ENCODE measurements at places on chromosomes 13 and 19. TPM values are rescaled to one million over a fixed set of nuclear protein-coding genes. Genes with fewer than 3 reads are reported as not detected.
A peak's percentile ranks its signal among the peaks of the same experiment; 100 is the strongest.

DNA sequence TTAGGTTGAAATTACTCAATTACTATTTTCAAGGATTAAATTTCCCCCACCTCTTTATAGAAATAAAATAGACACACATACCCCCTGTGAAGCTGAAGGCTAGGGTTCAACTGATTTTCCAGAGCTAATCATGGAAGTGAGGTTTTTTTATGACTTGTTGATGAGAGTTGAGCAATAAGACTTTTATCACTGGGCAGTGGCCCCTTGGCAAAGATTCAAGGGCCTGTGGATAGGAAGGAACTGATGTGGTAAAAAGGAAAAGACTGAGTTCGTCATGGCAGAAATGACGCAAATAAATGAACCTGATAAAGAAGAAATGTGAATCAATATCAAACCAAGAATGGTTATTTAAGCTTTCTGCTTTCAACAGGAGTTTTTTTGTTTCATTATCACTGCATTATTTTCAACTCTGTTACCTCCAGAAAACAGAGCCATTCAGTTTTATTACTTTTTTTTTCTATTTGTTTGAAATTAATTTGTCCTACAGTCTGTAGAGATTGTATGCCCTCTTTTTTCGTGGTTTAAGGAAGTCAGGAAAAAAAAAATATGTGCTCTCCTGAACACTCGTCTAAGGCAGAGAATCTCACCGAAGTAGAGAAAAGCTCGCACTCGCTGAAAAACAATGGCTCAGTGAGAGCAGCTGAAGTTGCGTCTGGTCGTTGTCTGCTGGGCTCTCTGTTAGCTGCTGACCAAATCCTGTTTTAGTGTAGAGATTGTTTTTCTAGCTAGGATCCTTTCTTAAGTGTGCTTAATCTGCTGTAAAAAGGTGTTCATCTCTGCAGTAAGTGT lies 38.9 kb downstream of the STOML3 start:
- no peak for DNase-seq
- no peak overlapping the region for H3K27ac ChIP-seq
- no peaks in the 10 kb centered on the region for H3K36me3 ChIP-seq
- no peaks in the 10 kb centered on the region for H3K27me3 ChIP-seq

DNA sequence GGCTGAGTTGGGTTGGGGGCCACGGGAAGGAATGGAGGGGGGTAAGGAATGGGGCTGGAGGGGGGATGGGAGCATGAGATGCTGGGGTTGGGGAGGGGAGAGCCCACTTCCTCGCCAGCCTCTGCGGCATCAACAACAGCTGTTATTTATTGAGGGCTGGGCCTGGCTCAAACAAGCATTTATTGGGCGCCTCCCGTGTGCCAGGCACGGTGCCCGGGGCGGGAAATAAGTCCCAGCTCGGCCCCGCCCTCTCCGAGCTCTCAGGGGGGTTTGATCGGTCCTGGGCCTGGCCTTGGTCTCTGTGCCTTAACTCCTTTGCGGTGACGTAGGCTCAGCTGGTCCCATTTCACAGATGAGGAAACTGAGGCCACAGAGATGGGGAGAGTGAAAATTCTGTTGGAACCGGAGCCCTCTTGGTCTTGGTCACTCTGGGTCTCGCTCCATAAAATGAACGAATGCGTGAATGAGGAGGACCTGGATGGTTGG lies 919 bp upstream of the ADAMTS10 start:
- H3K4me1 ChIP-seq: no peaks in the 10 kb centered on the region
- H3K4me3 ChIP-seq: no peak overlapping the region
- peak; percentile 57 for DNase-seq
- H3K36me3 ChIP-seq: no peaks in the 10 kb centered on the region

DNA sequence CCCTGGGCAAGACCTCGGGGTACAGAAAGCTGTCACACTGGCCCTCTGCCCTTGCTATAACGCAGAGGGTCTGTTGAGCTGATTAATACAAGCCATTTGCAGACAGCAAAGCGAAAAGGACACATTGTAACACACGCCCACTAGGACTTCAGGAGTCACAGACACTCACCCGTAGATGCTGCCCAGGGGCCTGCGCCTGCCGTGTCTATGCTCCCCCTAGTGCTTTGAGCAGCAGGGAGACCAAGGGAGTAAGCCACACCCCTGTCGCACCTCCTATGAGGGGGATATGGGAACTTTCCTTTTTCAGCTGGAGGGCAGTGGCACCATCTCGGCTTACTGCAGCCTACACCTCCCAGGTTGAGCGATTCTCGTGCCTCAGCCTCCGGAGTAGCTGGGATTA lies 1930.2 kb downstream of the OLFM4 start:
- no peak overlapping the region for H3K27ac ChIP-seq
- H3K36me3 ChIP-seq: no peaks in the 10 kb centered on the region
- no peak for DNase-seq
- H3K27me3 ChIP-seq: no peaks in the 10 kb centered on the region

GRCh38 chr13:77537289-77537919 lies 1.9 kb downstream of the SCEL start:
- no peaks in the 10 kb centered on the region for H3K27me3 ChIP-seq
- H3K27ac ChIP-seq: no peak overlapping the region
- peaks cover 3% of the 10 kb centered on the region for H3K4me1 ChIP-seq
- DNase-seq: no peak
- H3K36me3 ChIP-seq: no peaks in the 10 kb centered on the region

PODNL1 gene
- 1.2 TPM for total RNA-seq

GRCh38 chr13:110263888-110264287 lies 43.1 kb downstream of the COL4A1 start:
- H3K36me3 ChIP-seq: peaks cover 72% of the 10 kb centered on the region
- no peak overlapping the region for H3K4me3 ChIP-seq
- H3K27ac ChIP-seq: no peak overlapping the region
- DNase-seq: peak; percentile 41

DNA sequence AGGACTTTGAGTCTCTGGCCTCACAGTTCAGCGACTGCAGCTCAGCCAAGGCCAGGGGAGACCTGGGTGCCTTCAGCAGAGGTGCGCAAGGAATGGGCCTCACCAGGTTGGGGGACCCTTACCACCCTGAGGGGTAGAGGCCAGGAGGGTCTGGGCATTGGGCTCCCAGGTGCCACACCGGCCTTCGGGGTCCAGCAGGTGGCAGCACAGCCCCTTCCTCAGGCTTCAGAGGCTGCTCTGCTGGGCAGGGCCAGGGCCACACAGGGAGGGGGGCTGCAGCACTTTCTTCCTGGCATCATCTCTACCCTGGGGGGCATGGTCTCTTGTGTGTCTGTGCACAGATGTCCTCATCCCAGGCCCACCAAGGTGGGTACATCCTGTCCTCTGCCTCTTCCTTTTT lies 12.9 kb downstream of the PIN1 start:
- H3K4me1 ChIP-seq: no peaks in the 10 kb centered on the region
- H3K27me3 ChIP-seq: no peaks in the 10 kb centered on the region
- H3K27ac ChIP-seq: no peak overlapping the region
- H3K36me3 ChIP-seq: peaks cover 30% of the 10 kb centered on the region
- no peak overlapping the region for H3K4me3 ChIP-seq
- DNase-seq: peak; percentile 86

DNA sequence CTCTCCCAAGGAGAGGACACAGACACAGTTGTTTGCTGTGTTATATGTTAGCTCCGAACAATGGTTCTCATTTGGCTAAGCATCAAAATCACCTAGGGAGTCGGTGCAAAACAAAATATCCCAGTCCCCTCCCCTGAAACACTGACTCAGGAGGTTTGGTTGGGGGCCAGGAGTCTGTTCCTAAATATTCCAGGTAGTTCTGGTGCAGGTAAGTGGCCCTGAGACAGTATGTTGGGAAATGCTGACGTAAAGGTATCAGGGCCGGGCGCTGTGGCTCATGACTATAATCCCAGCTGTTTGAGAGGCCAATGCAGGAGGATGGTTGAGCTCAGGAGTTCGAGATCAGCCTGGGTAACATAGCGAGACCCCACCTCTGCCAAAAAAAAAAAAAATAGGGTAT lies 2.3 kb upstream of the MAP2K7 start:
- no peaks in the 10 kb centered on the region for H3K4me1 ChIP-seq
- H3K36me3 ChIP-seq: peaks cover 6% of the 10 kb centered on the region
- H3K27me3 ChIP-seq: no peaks in the 10 kb centered on the region
- no peak for DNase-seq
- H3K27ac ChIP-seq: no peak overlapping the region

- H3K27me3 ChIP-seq: peaks cover 5% of the 10 kb centered on the region
- no peak for DNase-seq
- no peak overlapping the region for H3K4me3 ChIP-seq
- H3K36me3 ChIP-seq: no peaks in the 10 kb centered on the region
These were observed 341.0 kb downstream of the DNAJC15 start for GRCh38 chr13:43364210-43365038.

DNA sequence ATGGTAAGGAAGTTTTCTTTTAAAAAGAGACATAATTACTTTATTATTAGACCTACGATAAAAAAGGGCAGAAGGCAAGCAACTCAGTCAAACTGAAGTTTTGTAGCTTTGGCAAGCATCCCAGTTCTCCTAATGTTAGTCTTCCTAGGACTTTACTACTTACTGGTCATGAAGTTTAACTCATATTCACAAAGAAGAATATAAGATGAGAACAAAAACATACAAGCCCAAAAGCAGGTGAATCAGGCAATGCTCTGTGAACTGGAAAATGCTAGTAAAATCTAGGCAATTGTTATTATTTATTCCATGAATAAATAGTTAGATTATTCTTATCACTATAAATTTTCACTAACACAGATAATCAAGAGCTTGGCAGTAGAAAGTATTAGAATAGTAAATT lies 85.0 kb downstream of the MIPEP start:
- no peaks in the 10 kb centered on the region for H3K27me3 ChIP-seq
- DNase-seq: no peak
- no peak overlapping the region for H3K27ac ChIP-seq

DNA sequence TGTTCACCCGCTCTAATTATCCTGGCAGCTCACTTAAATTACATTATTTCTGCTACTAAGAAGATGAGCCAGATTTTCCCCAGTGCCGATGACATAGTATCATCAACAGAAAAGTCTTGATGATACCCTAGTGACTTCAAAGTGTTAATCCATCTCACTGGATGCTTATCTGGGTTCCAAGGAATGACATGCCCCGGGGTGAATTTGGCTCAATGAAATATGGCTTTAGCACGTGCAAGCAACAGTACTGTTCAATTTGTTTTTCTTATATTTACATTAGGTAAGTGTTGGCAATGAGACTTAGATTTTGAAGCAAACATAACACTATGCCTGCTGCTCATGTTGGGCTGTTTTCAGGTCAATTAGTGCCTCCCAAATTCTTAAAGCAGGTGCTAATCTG lies 548.2 kb upstream of the SLITRK1 start:
- H3K36me3 ChIP-seq: no peaks in the 10 kb centered on the region
- H3K4me1 ChIP-seq: no peaks in the 10 kb centered on the region
- no peak for DNase-seq
- H3K27ac ChIP-seq: no peak overlapping the region

STARD13 gene
- 4.6 TPM for total RNA-seq

DNA sequence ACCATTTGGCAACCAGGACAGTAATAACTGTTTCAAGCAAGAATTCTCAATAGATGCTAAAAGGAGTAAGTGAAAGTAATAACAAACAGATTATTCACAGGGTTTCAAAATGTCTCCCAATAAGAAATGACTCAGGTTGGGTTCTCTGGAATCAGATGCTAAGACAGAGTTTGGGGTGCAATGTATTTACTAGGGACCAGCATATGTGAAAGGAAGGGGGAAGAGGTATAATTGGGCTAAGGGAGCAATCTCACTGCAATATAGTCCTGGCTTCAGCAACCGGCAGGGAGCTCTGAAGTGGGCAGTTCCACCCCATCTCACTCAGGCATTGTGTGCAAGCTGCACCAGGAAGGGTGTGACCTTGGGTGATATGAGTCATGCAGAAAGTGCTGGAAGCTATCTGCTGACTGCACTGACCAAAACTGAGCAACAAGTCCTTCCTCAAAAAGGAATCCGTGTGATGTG lies 23.4 kb downstream of the ZDHHC20 start:
- peaks cover 26% of the 10 kb centered on the region for H3K36me3 ChIP-seq
- no peak for DNase-seq
- H3K27me3 ChIP-seq: no peaks in the 10 kb centered on the region
- H3K27ac ChIP-seq: no peak overlapping the region

DNA sequence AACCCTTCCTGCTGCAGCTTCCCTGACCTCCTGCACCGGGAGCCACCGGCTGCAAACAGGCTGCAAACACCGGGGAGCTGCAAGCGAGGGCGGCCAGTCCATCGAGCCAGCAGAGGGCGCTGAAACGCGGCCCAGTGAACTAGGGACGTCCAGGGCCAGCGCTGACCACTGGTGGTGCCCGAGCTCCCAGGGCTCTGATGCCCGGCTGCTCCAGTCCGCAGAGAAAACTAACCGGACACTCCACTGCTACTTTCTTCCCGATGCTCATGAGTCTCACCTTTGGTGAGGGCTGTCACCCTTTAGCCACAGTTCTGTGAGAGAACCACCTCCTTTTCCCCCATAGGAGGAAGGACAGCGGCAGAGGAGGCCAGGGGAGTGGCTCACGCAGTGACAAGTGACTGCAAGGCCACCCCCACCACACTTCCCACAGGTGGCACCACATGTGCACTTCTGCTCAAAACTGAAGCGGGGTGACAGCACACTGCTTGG lies 82.8 kb upstream of the MTIF3 start:
- no peaks in the 10 kb centered on the region for H3K27me3 ChIP-seq
- H3K36me3 ChIP-seq: no peaks in the 10 kb centered on the region
- DNase-seq: peak; percentile 96
- H3K4me3 ChIP-seq: no peak overlapping the region

Measured in endodermal cell (in vitro differentiated cells).